Activated CD8-positive, alpha-beta memory T cell treated with anti-CD3 and anti-CD28 coated beads for 1 hour (primary cell): ENCODE measurements at places on chromosomes 11 and 22.

- DNase-seq, result no peak
These were observed 115.1 kb downstream of the DBX1 start for GRCh38 chr11:20045098-20045688.

- peak; percentile 76 for DNase-seq
These were observed 46.4 kb downstream of the MORC2 start for GRCh38 chr22:30922151-30922611.

GRCh38 chr11:20518323-20518834, 81.0 kb upstream of the SLC6A5 start:
- no peak for DNase-seq

GRCh38 chr22:45101515-45102227, 62.1 kb upstream of the NUP50 start:
- DNase-seq, result no peak

DNA sequence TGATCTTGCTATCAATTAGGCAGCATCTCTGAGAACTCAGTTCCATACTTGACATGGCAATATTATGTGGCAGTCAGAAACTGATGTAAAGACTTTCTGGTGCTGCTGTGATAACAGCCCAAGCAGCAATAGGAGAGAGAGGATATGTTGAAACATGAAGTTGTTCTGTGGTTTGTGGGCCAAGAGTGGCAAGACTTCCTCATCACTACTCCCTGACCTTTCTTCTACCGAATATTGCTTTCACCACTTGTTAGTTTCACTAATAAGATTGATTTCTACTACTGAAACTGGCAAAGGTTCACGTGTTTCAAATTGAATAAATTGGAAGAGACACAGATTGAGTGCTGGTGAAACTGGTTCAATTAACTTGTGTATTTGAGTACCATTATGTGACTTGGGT, 852.6 kb upstream of the RAG2 start:
- no peak for DNase-seq

DNA sequence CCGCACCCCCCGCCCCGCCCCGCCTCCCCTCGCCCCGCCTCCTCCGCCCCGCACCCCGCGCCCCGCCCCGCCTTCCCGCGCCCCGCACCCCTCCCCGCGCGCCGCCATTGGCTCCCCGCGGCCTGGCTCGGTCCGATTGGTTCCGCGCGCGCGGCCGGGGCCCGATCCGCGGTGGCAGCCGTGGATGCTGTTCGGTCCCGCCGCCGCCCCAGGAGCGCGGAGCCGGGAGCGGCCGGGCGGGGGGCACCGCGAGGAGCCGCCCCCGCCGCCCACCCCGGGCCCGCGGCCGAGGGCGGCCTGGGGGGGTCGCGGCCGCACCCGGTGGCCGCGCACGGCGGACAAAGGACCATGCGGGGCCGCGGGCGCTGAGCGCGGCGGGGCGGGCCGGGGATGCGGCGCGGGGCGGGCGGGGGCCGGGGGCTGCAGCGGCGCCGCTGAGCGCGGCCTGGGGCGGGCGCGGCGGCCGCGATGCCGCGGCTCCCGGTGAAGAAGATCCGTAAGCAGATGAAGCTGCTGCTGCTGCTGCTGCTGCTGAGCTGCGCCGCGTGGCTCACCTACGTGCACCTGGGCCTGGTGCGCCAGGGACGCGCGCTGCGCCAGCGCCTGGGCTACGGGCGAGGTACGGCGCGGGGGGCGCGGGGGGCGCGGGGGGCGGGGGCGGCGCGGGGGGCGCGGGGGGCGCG, at the start of gene B4GALNT4:
Gene B4GALNT4 (plus strand): TSS at position 164 of the 683 bp plus-strand sequence. CDS start 305 bp downstream, at position 469.
- no peak for DNase-seq

- no peak for DNase-seq
These were observed 1.4 kb downstream of the ADM start for GRCh38 chr11:10305964-10306918.

DNA sequence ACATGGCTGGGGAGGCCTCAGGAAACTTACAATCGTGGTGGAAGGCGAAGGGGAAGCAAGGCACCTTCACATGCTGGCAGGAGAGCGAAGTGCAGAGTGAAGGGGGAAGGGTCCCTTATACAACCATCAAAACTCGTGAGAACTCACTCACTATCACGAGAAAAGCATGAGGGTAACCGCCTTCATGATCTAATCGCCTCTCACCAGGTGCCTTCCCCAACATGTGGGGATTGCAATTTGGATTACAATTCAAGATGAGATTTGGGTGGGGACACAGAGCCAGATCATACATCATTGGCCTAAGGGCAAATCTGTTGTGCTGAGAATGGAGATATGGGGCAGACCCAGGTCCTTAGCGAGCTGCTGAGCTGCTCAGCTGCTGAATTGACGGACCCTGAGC, 13.1 kb downstream of the C1QTNF6 start:
- DNase-seq, result no peak

DNA sequence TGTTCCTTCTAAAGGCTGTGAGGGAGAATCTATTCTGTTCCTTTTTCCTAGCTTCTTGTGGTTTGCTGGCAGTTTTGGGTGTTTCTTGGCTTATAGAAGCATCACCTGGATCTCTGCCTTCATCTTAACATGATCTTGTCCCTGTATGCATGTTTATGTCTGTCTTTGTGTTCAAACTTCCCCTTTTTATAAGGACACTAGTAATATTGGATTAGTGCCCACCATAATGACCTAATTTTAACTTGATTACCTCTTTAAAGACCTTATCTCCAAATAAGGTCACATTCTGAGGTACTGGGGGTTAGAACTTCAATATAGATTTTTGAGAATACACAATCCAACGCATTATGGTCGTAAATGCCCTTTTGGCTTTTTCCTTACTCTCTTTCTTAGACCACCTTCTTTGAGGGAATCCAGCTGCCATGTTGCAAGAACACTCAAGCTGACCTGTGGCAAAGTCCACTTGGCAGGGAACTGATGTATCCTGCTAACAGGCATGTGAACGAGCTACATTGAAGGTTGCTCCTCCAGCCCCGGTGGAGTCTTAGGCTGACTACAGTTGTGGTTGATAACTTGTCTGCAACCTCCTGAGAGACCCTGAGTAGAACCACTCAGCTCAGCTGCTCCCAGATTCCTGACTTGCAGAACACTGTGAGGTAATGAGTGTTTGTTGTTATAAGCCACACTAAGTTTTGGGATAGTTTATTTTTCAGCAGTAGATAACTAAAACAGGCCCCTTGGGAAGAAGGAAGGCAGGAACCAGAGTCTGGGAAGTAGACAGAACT, 127.1 kb upstream of the OR9Q1 start:
- DNase-seq, result no peak

DNA sequence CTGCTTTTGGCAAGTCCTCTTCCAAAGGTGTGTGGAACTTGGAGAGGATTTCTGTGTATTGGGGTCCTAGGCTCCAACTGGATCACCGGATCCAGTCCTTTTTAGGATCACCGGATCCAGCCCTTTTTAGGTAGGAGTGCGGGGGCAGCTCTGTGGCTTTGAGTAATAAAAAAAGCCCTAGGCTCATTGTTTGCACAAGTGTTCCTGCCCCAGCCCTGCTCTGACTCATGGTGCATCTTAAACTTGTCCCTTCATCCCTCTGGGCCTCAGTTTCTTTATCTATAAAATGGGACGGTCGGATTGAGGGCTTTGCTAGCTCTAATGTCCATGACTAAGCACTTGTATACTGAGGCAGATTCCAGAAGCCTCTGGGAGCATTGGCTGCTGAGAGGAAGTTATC, 22.7 kb upstream of the CD44 start:
- DNase-seq, result no peak

GRCh38 chr11:32613500-32614151, 30.0 kb downstream of the EIF3M start:
- DNase-seq, result no peak

DNA sequence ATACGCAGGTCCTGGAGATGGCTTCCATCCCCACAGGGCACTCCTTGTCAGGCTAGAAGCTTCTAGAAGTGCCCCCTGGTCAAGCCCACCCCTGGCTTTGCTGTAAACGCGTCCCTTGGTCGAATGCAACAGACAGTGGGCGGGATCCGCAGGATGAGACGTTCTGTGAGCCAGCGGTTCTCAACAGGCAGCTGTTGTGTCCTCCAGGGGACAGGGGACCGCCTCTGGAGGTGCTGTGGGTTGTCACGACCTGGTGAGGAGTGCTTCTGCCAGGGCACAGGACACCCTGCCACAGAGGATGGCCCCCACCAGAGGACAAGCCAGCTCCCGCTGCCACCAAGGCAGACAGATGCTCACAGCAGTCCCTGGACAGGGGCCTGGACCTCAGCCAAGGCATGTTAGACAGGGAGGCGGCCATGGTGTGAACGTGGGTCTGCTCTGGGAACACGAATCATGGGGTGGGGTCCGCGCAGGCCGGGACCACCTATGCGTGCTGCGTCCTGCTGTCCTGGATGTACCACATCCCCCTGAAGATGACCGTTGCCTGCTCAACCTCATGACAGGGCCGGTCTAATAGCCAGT, 11.7 kb downstream of the CRELD2 start:
- no peak for DNase-seq

- no peak for DNase-seq
These were observed 49.2 kb upstream of the CCDC34 start for GRCh38 chr11:27412192-27412691.

GRCh38 chr22:41092847-41093411, 537 bp downstream of the EP300 start:
- no peak for DNase-seq

GRCh38 chr11:31500560-31500959, 8.9 kb downstream of the IMMP1L start:
- no peak for DNase-seq

- no peak for DNase-seq
These were observed 13.2 kb upstream of the OR4C12 start for GRCh38 chr11:49995565-49995964.

- DNase-seq, result no peak
These were observed 500.5 kb downstream of the BUD13 start for GRCh38 chr11:116272181-116272789.

- no peak for DNase-seq
These were observed 33.9 kb downstream of the AAMDC start for GRCh38 chr11:77854838-77855237.

GRCh38 chr11:84061726-84062125, 775.6 kb upstream of the CCDC90B start:
- DNase-seq, result no peak

- no peak for DNase-seq
These were observed 8.1 kb downstream of the CSF2RB start for GRCh38 chr22:36921309-36922104.

DNA sequence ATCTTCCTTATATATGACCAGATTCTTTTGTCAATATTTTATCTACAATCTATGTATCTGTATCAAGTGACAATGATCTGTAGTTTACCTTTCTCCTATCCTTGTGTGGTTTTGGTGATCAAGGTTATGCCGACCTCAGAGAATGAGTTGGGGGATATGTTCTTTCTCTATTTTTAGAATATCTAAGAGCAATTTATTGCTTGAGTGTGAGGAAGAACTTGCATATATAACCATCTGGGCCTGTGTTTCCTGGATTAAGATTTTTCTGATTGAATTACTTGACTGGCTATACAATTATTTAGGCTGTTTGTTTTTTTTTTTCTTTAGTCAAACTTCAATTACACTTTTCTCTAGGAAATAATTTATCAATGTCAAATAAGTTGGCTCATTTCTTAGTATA, 14.0 kb upstream of the C22orf39 start:
- DNase-seq, result no peak

DNA sequence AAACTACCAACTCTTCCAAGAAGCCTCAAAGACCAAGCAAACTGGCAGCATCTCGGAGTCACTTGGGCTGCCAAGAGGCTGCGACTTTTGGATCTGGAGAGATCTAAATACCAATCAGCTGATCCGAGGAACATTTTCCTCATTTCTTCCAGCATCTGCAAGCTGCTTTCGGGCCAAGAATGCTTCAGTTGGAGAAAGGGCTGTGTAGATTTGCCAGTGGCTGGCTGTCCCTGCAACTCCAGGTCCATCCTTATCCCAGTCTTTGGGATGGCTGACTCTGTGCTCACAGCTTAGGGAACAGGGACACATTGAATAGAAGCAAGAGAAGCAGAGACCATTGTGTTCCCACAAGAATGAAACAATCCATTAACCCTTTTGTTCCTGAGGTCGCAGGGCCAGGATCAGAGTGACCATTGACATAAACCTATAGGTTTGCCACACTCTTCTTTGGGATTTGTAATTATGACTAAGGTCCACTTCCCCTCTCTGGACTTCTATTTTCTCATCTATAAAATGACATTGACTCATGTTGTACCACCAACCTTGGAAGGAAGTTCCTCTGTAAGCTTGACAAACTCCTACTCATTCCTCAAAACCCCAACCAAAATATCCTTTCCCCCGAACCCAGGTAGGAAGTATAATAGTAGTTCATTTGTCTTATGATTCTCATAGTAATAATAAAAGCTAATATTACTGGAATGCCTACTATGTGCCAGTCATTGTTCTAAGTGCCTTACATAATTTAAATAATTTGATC, 340.8 kb downstream of the MN1 start:
- no peak for DNase-seq

GRCh38 chr11:61916737-61917333, 531 bp downstream of the RAB3IL1 start:
- no peak for DNase-seq

DNA sequence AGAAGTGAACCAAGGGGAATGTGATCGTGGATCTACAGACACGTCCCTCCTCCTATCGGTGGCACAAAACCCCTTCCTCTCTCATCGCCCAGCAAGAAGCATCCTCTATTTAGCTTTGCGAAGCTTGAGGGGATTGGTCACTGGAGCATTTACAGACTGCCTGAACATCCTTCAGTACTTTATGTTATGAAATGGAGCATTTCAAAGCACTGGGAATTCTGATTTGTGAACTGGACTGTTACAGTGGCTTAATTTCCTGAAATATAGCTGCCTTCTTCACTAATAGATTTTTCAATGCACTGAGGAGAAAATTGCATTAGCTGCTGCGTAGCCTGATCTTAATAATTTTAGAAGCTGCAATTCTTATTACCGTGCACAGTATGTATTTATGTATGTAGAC, 344.5 kb downstream of the LARGE1 start:
- DNase-seq, result no peak

- DNase-seq, result peak; percentile 53
These were observed 741 bp upstream of the TMEM179B start for GRCh38 chr11:62786318-62787004.

GRCh38 chr11:17273668-17274282, 2.8 kb upstream of the NUCB2 start:
- no peak for DNase-seq

DNA sequence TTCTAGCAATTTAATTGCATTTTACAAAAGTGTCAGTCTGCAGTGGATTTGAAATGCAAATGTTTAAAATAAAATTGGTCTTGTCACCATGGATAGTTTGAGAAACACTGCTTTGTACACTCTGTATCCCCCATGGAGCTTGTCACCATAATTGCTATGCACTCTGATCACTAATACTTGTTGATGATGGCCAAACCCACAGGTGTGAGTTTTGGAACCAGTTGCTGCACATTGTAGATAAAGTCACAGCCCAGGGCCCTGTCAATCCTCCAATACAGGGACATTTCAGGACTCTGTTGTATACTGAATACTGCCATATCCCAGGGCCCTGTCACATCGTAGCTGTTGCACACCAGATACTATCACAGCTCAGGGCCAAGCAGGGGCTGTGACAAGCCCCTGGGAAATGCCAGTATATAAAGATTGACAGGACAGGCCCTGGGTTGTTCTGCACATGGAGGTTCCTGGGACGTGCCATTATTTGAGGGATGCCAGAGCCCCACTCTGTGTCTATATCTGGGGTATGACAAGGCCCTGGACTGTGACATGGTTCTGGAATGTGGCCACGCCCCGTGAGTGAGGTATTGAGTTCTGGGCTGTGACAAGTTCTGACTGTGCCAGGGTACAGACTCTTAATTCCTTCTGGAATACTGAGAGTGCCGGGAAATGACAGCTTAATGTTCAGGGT, 27.9 kb upstream of the SMPD1 start:
- no peak for DNase-seq

- DNase-seq, result no peak
These were observed 38.2 kb downstream of the OR2AG2 start for GRCh38 chr11:6733326-6734275.

- DNase-seq, result no peak
These were observed 5.7 kb downstream of the LTO1 start for GRCh38 chr11:69669486-69669885.
